Fibroblast of mammary gland (primary cell): ENCODE measurements at places on chromosomes 12 and 14.

DNA sequence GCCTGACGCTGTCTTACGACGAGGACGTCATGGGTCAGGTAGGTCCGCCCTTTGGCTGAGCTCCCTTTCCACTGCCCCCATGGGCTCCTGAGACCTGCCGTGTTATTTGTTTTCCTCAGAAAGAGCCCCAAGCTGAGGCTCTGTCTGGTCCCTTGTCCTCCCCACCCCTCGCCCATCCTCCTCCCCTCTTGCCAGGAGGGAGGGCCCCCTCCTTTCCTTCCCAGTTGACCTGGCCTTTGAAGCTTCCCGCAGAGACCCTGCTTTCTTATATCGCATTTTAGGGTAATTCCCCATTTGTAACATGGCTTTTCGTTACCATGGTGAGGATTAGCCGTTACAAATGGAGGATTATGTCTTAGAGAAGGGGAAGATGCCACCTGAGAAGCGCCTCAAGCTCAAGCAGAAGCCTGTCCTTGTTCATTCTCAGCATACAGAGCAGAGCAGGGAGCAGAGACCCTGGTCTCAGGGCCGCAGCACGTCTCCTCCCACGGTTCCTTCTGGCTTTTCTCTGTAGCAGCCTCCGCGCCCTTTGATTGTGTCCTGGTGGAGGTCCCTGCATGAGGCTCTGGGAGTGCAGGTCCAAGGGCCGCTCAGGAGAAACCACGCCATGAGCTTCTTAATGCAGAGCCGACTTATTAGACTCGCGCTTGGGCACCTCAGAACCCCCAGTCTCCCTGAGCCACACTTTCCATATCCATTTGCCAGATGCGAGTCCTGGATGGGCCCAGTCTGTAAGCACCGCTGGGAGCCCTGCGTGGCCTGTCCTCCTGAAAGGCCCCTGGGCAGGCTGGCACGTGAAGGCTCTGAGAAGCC lies 47.2 kb downstream of the UBE3B start:
- DNase-seq, result no peak

DNA sequence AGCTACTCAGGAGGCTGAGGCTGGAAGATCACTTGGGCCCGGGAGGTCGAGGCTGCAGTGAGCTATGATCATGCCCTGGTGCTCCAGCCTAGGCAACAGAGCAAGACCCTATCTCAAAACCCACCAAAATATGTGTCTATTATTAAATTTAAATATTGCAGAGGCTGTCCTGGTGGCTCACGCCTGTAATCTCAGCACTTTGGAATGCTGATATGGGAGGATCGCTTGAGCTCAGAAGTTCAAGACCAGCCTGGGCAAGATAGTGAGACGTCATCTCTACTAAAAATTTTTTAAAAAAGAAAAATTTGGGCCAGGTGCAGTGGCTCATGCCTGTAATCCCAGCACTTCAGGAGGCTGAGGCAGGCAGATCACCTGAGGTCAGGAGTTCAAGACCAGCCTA lies 13.9 kb downstream of the PSMA6 start:
- DNase-seq, result no peak

- DNase-seq, result no peak
Measured at GRCh38 chr14:62364800-62365280, 602.6 kb downstream of the SNAPC1 start.

DNA sequence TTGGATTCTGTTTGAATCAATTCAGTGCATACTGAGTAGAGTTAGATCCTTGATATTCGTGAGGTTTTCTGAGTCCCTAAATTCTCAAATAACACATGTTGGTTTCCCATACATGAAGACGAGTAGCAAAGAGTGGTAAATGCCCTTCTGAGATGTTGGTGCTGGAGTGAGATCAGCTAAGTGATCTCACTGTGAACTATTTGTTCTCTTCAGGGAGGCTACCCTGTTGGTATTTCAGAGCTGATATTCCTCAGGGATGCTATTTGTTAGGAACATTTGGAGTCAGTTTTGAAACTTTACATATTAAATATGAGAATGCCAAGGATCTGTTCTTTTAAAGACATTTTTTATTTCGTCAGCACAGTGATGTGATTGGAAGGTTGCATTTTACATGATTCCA lies 54.7 kb downstream of the SUSD6 start:
- peak; percentile 40 for DNase-seq

- no peak for DNase-seq
Measured at GRCh38 chr12:98149270-98149669, 366.1 kb upstream of the TMPO start.

- DNase-seq, result no peak
Measured at GRCh38 chr14:24075485-24076301, 4.3 kb downstream of the CPNE6 start.

GRCh38 chr12:8907513-8907912 lies 6.8 kb upstream of the PHC1 start:
- no peak for DNase-seq

DNA sequence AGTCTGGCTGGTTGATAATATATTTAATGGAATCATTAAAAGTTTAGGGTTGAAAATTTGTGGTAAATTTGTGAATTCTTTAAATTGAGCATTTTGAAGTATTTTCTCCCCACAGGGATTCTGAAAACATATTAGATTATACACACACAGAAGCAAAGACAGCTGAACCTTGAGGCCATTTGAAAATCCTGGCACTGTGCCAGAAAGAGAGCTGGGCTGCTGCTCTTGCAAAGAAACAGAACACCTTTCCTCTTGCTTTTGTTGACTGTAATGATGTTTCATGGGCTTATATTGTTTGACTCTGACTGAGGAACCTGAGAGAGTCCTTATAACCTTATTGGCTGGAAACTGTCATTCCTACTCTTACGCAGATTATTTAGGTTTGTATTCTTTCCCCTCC lies 4.8 kb downstream of the RNF34 start:
- no peak for DNase-seq

GRCh38 chr12:52239767-52240166 lies 6.7 kb downstream of the KRT7 start:
- no peak for DNase-seq

DNA sequence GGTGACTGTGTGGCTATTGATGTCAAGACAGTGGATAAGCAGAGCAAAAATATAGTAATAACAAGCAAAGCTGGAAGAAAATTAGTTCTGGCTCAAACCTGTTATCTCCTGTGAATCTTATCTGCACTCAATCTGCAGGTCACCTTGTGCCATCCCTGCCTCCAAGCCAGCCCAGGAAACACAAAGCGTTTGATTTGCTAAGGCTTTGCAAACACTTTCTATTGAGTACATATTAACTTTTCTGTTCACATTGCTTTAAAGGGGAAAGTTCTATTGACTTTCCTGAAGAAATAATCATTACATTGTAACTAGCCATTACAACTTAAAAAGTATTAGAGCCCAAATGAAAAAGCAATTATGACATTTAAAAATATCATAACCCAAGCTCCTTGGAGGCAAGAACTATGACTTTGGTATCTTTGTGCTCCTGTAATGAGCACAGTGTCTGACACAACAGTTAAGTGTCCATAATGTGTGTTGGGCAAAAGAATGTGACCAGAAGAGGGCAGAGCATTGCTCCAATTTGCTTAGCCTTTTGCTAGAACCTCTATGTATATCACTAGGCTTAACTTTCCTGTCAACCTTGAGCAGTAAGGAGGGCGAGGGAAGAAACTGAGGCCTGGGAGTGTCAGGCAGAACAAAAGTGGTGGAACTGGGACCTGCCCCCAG lies 24.7 kb downstream of the SERPINA3 start:
- peak; percentile 35 for DNase-seq

DNA sequence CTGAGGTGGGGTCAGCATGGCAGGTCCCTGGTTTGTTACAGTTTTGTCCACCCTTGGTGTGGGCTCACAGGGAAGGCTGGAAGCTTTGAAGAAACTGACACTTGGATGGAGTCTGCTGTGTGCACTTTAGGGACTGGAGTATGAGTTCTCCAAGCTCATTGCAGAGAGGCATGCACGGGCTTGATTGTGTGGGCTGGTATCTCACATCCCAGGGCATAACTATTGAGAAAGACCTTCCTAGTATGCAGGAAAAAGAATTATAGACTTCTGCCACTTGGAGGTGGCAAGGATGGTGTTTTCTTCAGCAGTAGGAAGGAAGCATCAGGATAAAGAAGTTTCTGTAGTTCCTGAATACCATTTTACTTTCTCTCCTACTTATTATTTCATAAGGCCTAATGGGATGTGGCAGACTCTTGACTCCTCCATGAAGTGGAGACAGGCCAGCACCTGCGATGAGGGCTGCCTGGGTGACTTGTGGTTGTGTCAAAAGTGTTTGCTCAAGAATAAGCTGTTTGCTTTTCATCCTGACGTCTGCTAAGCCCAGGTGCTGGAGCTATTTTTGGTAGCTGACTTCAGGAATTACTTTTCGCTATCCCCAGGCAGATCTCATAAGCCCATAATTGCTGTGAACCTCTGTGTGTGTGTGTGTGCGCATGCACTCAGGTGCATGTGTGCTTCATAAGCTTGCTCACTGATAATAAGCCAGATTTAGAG lies 125.8 kb downstream of the KTN1 start:
- DNase-seq, result no peak

DNA sequence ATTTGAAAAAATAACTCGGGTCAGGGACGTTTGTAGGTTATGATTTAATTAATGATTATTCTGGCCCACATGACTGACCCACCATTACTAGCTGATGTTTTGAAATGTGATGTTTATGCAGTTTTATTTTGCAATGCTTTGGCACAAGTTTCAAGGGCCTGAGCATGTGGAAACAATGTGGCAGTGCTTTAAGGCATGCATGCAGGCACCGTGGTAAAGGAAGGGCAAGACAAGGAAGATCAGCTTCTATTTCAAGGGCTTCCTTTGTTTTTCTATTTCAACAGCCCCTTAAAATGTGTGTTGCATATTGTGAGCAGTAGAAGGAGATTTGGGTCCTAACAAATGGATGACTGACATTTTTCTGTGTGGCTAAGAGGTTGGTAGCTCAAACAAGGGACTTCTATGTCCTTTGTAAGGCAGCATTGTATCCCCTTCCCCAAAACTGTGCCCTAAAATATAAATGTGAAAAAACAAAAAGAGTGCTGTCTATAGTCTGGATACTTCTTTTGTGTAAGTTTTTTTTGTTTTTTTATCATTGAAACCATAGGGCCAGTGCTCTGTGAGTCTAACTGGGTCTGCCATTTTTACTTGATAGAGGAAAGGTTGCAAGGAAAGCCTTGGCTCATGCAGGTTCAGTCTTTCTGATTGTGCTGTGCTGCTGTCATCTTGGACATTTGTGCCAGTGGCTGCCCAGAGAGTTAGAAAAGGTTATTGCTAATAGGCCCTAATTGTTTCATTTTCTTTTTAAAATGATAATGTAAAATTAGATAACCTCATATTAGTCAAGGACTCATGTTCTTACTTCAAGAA lies 103.5 kb downstream of the FGD4 start:
- DNase-seq, result peak; percentile 88

GRCh38 chr12:43836475-43836989 lies 651 bp downstream of the TMEM117 start:
- peak; percentile 35 for DNase-seq

DNA sequence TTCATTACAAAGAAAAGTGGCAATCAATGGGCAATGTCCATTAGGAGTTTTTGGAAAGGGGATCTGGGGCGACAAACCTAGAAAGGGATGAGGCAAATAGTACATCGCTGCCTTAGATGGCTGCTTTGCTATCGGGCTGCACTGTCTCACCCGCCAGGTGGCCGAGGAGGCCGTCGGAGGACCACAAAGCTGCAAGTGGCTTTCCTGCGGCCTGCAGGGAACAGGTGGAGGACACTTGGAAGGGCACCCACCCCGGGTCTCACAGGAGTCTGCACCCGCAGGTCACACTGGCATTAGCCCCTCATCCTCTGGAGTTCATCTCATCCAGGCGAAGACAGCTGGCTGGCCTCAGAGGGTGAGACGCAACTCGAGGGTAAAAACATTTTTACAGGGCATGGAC lies 1392.5 kb downstream of the AACS start:
- no peak for DNase-seq

- no peak for DNase-seq
Measured at GRCh38 chr12:15811214-15812127, 22.3 kb upstream of the EPS8 start.

DNA sequence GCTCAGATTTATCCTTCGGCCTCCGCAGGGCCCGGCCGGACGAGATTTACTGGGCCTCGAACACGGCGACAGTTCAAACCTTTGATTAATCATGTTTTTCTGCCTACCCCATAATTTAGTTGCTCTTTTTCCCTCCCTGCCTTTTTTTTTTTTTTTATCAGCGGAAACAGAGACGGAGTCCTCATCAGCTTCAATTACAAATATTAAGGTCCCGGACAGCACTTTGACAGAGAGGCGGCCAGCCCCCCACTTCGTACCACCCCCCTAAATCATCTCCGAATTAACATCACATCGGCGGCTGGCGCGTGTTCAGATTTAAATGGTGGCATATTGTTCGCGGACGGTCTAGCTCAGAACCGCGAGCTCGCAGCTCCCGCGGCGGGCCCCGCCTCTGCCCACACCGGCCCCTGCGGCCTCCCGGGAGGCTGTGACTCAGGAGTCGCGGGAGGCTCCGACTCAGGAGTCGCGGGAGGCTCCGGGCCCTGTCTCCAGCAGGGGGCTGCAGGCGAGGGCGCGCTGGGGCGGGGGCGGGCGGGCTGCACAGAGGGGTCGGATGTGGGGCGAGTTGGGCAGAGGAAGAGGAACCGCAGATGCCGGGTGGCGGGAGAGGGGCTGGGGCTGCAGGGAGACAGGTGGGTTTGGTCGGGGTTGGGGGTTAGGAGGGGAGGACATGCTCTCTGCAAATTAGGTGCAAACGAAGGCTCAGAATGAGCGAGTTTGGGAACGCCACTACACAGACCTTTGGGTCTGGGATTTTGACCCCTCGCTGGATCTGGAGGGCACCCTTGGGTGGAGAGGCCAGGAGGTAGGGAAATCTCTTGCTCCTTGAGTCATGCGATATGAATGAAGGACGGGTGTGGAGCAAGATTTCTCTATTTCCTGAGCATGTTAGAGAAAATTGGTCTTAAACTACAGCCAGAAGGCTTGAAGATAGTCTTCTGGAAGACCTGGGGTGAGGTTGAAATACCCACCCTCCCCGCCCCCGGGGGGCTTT lies 19.6 kb upstream of the ATP5MC2 start:
- DNase-seq, result peak; percentile 60

DNA sequence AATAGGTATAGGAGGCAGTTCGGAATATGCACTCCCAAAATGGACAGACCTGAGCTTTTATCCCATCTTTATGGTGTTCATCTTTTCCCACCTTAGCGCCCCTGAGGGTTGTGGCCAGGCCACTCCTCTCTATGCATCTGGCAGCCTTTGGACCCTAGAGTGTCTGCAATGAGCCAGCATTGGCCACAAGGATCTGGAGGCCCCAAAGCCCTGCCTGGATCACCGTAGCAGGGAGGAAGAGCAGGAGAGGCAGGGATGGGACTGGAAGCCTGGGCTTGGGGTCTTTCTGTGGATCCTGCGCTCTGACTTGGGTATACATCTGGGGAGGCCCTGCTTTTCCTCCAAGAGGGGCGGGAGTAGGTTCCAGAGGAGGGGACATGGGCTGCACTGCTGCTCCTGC lies 52.5 kb downstream of the PLEKHG3 start:
- DNase-seq, result no peak

DNA sequence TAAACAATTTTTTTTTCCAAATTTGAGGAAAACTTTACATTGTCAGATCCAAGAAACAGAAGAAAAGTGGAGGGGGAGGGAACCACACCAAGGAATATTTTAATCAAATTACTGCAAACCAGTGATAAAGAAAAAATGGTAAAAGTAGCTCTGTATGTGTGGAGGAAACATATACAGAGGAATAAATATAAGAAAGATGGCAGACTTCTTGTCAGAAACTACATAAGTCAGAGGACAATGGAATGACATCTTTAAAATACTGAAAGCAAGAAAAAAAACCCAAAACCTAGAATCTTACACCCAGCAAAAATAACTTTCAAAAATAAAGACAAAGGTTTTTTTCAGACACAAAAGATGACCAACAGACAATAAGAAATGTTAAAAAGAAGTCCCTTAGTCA lies 10.2 kb upstream of the LLPH start:
- DNase-seq, result no peak
